ENCODE measurements at places on chromosomes 3 and 15.

DNA sequence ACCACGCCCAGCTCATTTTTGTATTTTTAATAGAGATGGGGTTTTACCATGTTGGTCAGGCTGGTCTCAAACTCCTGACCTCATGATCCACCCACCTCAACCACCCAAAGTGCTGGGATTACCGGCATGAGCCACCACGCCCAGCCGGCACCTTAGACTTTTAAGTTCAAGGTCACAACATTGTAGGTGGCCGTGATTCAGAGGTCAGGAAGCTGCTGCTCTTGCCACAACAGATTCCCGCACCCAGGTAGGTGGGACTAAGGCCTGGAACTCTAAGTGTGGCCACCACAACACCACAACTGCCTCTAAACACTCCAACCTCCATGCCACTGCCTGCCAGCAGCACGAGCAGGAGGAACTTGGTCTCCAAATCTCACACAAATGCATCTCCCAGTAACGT lies 196.8 kb downstream of the STT3B start:
- no peak for DNase-seq

GRCh38 chr3:73121669-73122331 lies 60.3 kb downstream of the EBLN2 start:
- no peak for DNase-seq

GRCh38 chr3:144177649-144178048 lies 206.0 kb downstream of the DIPK2A start:
- DNase-seq = no peak

GRCh38 chr3:177977381-177978158 lies 558.7 kb upstream of the KCNMB2 start:
- peak; percentile 65 for DNase-seq

DNA sequence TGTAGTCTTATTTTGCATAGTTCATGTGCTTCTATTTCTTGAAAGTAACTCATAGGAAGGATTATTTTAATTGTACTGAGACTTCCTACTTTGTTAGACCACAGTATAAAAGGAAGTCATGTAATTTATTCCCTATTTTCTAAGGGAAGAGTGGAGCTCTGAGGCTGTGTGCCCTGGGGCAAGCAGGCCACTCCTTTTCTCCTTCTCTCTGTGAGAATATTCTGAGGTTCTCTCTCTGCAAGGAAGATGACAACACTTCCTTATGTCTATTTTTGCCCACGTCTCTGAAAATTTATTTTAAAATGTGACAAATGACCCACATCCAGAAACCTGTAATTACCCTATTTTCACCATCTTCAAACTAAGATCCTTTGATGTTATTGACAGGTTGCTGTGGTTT lies 11.0 kb downstream of the KCTD6 start:
- no peak for DNase-seq

- DNase-seq = no peak
Observed at GRCh38 chr3:66317750-66318376, 97.1 kb downstream of the SLC25A26 start.
